ENCODE measurements at places on chromosomes 4 and X.
A peak's percentile ranks its signal among the peaks of the same experiment; 100 is the strongest.

GRCh38 chr4:98680806-98681205 lies 22.4 kb upstream of the TSPAN5 start:
- DNase-seq = no peak

GRCh38 chrX:8455557-8455956 lies 9.1 kb upstream of the VCX3B start:
- no peak for DNase-seq

DNA sequence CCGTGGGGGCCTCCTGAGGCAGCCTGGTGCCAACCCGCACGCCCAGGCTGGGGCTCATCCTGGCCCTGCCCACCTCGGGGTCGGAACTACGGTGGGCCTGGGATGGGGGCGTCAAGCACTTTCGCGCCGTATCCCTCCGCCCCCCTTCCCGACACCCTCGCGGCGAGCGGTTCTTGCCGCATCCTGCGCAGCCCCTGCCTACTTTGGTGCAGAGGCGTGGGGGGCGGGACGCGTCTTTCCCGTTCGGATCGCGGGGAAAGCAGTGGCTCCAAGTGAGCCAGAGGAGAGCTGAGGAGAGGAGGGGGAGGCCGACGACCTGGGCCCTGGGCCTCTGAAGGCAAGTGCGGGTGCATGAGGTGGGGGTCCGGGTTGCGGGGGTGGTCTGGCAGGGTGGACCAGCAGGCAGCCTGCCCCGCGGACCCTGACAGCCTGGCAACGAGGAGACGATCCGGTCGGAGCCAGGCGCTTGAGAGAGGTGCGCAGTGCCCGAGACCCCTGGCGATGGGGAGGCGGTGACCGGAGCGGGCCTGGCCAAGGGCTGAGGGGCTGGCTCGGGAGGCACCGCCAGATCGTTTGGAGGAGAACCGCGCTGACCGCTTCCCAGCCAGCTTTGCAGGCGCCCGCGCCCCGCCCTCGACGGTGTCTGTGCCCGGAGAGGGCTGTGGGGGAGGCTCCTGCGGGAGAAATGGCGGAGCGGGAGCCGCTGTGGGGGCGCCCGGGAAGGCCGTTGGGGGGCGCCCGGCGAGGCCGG lies at the start of gene GPRASP2:
GPRASP2 (plus strand) TSS at position 233 of the 751 bp plus-strand sequence. CDS start 2,422 bp downstream, outside the sequence.
- DNase-seq = peak; percentile 39

DNA sequence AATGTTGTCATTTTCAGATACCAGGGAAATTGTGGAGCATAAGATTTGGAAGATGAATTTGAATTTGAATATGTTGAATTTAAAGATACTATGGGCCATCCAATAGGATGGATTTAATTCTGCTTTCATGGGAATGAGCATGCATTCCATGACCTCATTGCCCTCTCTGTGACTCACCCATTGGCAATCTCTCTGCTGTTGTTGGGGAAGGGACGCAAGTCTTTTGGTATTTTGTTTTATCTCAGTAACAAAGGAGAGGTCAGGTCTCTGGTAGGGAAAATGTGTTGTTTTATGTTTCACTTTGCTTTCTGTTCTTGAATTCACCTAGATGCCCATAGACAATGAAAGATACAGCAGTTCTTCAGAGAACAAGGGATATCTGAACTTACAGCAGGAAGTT lies 42.1 kb upstream of the MAGEA4 start:
- no peak for DNase-seq

GRCh38 chr4:143336781-143337599 lies at the start of gene GAB1:
Gene GAB1, plus strand, starts transcription at chr4:143336876. Its CDS starts 313 bp downstream, at chr4:143337189.
- peak; percentile 63 for DNase-seq

DNA sequence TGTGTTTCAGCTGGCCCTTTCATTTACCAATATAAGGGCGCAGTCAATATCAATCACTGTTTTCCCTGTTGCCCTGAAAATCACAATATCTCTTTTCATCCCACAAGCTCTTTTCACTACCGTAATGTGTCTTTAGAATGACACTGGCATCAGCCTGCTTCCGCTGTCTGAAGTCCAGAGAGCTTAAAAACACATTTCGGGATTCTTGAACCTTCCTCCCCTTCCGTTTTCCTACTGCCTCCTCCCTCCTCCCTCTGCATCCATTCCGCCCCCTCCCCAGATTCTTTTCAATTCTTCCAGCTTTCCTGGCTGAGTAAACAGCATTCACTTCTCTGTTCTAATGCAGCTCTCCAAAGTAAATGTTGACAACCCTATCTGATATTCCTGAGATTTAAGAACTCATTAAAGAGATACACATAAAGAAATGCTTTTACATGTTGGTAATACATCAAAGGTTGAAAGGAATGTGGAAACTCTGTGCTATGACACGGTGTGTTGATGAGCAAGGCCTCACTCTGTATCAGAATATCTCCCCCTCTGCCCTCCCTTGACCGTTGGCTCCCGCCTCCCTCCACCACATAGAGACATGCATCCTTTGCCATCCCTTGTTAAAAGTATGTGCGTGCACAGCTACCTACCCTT lies 83.5 kb upstream of the SPRY1 start:
- DNase-seq = no peak

- no peak for DNase-seq
Measured at GRCh38 chr4:187128976-187129375, 405.3 kb upstream of the FAT1 start.

- DNase-seq = no peak
Measured at GRCh38 chr4:155419266-155419665, 42.5 kb upstream of the MAP9 start.

DNA sequence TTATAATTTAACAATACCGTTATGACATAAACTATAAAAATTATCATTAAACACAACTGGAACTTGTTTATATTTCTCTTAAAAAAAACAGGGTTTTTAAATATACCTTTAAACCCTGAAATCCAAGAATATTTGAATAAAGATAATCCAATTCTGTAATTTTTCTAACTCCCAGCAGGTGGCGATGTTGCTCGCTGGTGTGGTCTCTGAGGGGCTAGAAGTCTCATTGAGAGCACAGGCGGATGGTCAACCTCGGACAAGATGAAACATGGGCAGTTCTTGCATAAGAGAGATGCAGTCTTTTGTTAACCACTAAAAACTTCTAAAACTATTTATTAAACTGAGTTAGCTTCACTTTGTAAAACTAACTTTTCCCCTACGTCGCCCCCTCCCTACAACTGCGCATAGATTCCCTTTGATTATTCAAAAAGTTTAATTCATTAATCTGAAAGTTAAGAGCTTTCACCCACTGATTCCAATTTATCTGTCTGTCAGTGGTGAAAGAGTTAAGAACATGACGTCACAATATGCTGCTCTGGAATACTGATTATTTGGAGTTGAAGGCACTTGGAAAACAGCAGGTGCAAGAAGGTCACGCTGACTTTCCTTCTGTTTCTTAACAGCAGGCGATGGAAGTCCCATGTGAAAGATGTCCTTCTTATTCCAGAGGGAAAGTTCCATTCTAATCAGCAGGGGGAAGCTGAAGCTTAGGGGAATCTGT lies 29.5 kb downstream of the DMP1 start:
- DNase-seq = peak; percentile 31

GRCh38 chr4:146709956-146710355 lies 71.3 kb downstream of the POU4F2 start:
- no peak for DNase-seq

GRCh38 chr4:14667624-14668151 lies 334.6 kb upstream of the CPEB2 start:
- DNase-seq = no peak

- no peak for DNase-seq
Measured at GRCh38 chr4:169620880-169621248, 486 bp downstream of the CLCN3 start.

- DNase-seq = no peak
Measured at GRCh38 chr4:170057866-170058265, 31.7 kb upstream of the MFAP3L start.

DNA sequence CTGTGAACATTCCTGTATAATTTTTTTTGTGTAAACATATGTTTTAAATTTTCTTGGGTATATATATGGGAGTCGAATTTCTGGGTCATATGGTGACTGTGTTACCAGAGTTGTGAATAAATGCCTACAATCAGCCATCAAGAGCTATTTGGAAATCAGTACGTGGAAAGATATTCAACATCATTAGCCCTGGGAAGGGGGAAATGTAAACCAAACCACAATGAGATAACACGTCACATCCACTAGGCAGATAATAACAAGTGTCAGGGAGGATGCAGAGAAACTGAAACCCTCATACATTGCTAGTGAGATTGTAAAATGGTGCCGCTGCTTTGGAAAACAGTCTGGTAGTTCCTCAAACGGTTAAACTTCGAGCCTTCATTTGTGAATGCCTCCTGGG lies 43.9 kb downstream of the LUZP4 start:
- DNase-seq = no peak

DNA sequence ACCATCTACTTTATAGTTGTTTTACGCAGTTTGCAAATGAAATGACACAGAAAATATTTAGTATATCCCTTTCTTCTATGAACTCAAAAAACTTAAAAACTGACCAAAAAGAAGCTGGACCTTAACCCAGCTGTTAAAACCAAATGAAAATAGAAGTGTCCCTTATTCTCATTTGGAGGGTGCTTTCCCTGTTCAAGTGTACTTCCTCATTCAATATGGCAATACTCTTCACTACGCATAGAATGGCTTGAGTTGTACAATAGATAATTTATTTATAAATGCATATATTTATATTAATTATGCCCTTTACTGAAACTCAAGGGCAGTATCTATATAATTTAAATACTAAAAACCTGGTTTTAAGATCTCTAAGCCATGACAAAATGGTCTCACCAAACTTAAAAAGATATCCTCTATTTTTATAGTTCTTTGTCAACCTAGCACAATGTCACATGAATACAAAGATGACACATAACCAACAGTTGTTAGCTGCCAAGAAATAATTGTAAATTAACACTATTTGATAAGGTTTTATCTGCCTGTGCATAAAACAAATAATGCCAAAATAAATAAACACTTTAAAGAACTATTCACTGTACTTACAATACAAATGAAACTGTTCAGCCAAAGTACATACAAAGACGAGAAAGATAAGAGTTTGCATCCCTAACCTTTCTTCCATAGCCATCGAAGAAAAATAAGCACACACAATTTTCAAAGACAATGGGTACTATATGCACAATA lies 25.2 kb downstream of the YTHDC1 start:
- no peak for DNase-seq

DNA sequence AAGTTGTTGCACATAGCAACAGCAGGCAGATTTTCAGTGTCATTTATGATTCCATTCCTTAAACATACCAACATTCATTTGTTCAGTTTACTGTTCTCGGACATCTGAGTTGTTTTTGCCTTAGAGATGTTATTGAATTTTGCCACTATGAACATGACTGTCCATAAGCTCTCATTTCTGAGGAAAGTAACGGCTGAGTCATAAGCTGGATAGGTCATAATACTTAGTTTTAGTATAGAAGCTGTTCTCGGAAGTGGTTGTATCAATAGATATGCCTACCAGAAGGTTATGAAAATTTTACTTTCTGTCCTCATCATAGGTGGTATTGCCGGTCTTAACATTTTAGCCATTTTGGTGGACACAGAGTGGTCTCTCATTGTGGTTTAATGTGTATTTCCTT lies 157.1 kb upstream of the CLNK start:
- no peak for DNase-seq

DNA sequence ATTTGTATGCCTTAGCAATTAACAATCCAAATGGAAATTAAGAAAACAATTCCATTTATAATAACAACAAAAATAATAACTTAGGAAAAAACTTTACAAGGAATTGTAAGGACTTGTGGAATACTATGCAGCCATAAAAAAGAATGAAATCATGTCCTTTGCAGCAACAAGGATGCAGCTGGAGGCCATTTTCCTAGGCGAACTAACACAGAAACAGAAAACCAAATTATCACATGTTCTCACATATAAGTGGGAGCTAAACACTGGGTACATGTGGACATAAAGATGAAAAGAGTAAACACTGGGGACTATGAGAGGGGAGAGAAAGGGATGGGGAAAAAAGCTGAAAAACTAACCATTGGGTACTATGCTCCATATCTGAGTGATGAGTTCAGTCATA lies 77.4 kb downstream of the WNK3 start:
- no peak for DNase-seq

GRCh38 chrX:130097507-130098209 lies 12.6 kb downstream of the ELF4 start:
- no peak for DNase-seq

- DNase-seq = no peak
Measured at GRCh38 chrX:133218329-133218728, at the start of gene TFDP3. Gene TFDP3, minus strand, starts transcription at chrX:133218354. Its CDS starts 95 bp downstream, at chrX:133218259.

GRCh38 chrX:35919536-35920309 lies at the start of gene CFAP47:
Gene CFAP47, plus strand, starts transcription at chrX:35919734. Its CDS starts 66 bp downstream, at chrX:35919800.
- DNase-seq = no peak

GRCh38 chr4:123747016-123747415 lies 350.4 kb downstream of the SPRY1 start:
- DNase-seq = no peak

DNA sequence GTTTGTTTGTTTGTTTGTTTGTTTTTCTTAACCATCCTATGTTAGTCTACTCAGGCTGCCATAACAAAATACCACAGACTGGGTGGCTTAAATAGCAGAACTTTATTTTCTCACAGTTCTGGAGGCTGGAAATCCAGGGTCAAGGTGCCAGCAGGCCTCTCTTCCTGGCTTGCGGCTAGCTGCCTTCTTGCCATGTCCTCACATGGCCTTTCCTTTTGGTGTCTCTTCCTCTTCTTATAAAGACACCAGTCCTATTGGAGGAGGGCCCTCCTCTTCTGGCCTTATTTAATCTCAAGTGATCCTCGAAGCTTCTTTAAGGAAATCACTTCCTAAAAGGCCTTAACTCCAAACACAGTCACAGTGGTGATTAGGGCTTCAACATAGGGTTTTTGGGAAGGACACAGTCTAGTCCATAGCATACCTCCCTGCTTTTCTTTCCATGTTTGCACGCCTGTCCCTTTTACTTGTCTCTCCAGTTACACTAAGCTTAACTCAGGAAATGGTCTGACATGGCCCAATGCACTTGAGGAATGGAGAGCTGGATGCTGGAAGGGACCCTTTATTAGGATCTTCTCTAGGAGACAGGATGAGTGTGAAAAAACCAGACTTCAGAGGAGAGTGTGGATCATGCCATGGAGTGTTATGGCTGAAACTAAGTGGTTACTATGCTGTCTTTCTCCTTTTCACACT lies 36.0 kb upstream of the MGST2 start:
- no peak for DNase-seq

DNA sequence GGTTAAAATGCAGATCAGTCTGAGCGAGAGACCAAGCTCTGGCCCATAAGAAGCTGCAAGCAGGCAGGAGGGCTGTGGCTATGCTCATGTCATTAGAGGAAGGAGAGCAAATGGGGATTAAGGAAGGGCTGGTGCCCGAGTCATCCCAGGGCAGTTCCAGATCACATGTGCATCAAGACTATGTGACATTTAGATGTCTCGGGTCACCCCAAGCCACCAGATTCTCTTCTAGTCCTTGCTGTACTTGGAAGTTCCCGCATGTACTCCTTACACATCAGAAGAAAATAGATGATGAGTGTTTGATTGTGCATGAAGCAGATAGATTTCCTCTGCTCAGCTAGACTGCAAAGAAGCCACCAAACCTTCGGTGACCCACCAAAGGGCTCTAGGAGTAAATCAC lies 42.1 kb upstream of the KLHL34 start:
- no peak for DNase-seq

GRCh38 chrX:94576367-94577004 lies 902.5 kb downstream of the FAM133A start:
- DNase-seq = no peak
